ENCODE measurements at places on chromosomes 3 and 15. TPM values are rescaled to one million over a fixed set of nuclear protein-coding genes. Genes with fewer than 3 reads are reported as not detected.

DNA sequence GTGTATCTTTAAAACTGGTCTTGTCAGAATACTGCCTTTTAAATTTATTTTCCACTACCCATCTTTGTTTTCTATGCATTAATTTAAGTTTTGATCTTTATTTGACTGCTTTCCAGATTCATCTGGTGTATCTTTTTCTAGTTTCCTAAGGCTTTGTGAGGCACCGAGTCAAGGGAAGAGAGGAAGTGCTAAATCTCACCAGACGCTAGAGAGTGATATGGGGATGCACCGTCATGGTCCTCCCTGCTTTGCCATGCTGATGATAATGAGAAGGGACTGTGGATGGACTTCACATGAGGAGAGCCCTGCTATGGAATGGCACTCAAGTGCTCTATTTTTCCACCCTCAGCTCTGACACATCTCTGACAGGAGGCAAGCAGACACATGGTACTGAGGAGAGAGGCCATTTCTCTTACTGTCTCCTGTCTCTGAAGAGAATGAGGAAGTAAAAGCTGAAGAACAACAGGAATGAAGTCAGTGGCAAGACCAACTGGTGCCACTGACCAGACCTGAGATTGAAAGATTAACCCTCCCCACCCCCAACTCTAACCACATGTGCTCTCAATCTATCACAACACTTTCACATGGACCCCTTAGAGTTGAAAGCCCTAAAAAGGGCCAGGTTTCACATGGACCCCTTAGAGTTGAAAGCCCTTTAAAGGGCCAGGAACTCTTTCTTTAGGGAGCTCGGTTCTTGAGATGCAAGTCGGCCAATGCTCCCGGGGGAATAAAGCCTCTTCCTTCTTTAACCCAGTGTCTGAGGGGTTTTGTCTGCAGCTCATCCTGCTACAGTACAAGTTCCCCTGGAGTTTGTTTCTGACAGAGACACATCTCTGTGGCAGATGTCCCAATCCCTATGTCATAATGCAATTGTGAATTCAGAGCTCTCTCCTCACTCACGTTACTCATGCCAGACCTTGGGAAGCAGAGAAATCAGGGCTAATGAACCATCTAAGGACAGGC lies at the start of gene IQCF2:
Gene IQCF2, plus strand, starts transcription at position 913 of the 963 bp plus-strand sequence. CDS start 52 bp downstream, outside the sequence.
- DNase-seq, result no peak
- no peaks in the 10 kb centered on the region for H3K4me1 ChIP-seq

- peaks cover 1% of the 10 kb centered on the region for H3K4me1 ChIP-seq
- H3K27me3 ChIP-seq, result no peaks in the 10 kb centered on the region
- no peak for DNase-seq
- H3K27ac ChIP-seq, result no peak overlapping the region
- no peaks in the 10 kb centered on the region for H3K36me3 ChIP-seq
Observed at GRCh38 chr3:67377299-67377698, 277.1 kb downstream of the SUCLG2 start.

- H3K36me3 ChIP-seq, result peaks cover 85% of the 10 kb centered on the region
- H3K4me3 ChIP-seq, result no peak overlapping the region
- H3K27me3 ChIP-seq, result no peaks in the 10 kb centered on the region
- DNase-seq, result no peak
- H3K4me1 ChIP-seq, result peaks cover 24% of the 10 kb centered on the region
Observed at GRCh38 chr15:68190048-68190447, 15.1 kb downstream of the CALML4 start.

DNA sequence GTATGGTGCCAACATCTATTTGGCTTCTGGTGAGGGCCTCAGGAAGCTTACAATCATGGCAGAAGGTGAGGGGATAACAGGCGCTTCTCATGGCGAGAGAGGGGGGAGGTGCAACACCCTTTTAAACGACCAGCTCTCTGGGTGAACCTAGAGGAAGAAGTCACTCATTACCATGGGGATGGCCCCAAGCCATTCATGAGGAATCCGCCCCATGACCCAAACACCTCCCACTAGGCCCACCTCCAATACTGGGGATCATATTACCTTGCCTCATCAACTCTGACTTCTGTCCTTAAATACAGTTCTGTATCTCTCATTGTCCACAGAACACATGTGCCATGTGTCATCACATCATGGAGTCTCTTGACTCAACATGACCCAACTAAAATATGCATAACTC lies 37.5 kb upstream of the CLRN1 start:
- H3K4me3 ChIP-seq, result no peak overlapping the region
- H3K27me3 ChIP-seq, result no peaks in the 10 kb centered on the region
- H3K4me1 ChIP-seq, result no peaks in the 10 kb centered on the region
- H3K27ac ChIP-seq, result no peak overlapping the region

DNA sequence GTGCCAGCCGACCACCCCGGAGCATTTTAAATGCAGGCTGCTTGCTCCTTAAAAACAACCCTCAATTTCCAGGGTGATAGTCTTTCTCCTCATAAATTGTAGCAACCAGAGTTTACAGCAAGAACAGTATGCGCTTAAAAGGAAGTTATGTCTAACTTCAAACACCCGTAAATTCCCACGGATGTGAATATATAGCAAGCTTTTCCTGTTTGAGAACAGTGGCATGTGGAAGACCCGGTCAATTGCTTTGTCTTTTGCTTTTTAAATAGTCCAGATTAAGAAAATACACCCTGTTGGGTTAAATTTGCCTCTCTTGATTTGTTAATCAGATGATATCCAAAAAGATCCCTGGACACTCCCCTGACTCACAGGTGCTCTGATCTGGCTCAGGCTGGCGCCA lies 20.8 kb downstream of the MRPS25 start:
- no peak overlapping the region for H3K27ac ChIP-seq
- DNase-seq, result no peak
- H3K36me3 ChIP-seq, result peaks cover 7% of the 10 kb centered on the region
- H3K4me3 ChIP-seq, result no peak overlapping the region
- H3K27me3 ChIP-seq, result no peaks in the 10 kb centered on the region

- no peak overlapping the region for H3K27ac ChIP-seq
- no peaks in the 10 kb centered on the region for H3K4me1 ChIP-seq
- no peak overlapping the region for H3K4me3 ChIP-seq
- no peak for DNase-seq
Observed at GRCh38 chr15:35061161-35061824, 23.8 kb downstream of the NANOGP8 start.

DNA sequence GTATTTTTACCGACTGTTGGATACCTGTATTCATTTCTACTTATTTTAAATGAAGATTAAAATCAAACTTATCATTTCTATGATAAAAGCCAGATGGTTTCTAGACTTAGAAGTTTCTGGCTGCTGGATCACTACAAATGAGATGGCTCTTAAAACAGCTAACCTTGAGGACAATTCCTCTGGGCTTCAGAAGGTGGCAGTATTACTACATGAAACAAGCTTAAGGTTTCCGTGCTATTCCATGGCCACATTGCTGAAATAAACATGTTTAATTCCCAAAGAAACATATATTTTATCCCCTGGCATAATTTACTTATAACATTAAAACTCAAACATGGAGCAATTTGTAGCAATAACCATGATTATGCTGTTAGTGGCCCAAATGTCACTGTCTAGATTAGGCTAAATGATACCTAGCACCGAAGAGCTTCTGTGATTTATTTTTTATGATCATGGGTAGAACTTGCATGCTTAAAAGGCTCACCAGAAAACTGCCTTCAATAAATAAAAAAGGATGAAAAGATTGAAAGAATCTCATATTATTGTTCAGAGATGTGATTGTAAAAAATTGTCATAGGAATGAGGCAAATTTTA lies 204.0 kb upstream of the NANOGP8 start:
- no peak overlapping the region for H3K27ac ChIP-seq
- no peaks in the 10 kb centered on the region for H3K4me1 ChIP-seq
- no peak overlapping the region for H3K4me3 ChIP-seq

GRCh38 chr3:176794406-176794805 lies 402.9 kb downstream of the TBL1XR1 start:
- no peak overlapping the region for H3K4me3 ChIP-seq
- DNase-seq, result no peak
- H3K4me1 ChIP-seq, result no peaks in the 10 kb centered on the region
- H3K27ac ChIP-seq, result no peak overlapping the region

DNA sequence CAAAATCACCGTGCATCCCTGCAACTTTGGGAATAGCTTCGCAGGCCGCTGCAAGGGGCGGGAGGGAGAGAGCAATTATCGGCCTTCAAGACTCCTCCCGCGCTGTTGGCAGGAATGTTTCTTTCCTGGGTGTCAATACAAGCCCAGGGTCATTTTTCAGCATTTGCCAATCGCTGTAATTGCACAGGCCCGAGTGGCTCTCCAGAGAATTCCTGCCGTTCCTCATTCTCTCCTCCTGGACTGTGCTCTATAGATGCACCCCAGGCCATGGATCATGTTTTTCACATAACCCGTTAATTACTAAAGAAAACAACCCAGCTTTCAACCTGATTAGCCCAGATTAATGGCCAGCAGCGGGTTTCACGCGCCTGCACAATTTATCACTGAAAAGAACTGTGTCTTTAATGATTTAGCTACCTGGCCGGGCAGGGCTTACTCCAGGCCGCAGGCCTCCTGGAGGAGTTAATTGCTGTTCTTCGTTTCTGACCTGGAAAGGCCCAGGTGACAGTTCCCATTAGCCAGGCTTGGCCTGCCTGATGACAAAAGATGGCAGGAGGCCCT lies 144.3 kb downstream of the OPA1 start:
- no peaks in the 10 kb centered on the region for H3K4me1 ChIP-seq
- H3K36me3 ChIP-seq, result no peaks in the 10 kb centered on the region
- no peak overlapping the region for H3K27ac ChIP-seq
- no peak overlapping the region for H3K4me3 ChIP-seq
- DNase-seq, result no peak

DNA sequence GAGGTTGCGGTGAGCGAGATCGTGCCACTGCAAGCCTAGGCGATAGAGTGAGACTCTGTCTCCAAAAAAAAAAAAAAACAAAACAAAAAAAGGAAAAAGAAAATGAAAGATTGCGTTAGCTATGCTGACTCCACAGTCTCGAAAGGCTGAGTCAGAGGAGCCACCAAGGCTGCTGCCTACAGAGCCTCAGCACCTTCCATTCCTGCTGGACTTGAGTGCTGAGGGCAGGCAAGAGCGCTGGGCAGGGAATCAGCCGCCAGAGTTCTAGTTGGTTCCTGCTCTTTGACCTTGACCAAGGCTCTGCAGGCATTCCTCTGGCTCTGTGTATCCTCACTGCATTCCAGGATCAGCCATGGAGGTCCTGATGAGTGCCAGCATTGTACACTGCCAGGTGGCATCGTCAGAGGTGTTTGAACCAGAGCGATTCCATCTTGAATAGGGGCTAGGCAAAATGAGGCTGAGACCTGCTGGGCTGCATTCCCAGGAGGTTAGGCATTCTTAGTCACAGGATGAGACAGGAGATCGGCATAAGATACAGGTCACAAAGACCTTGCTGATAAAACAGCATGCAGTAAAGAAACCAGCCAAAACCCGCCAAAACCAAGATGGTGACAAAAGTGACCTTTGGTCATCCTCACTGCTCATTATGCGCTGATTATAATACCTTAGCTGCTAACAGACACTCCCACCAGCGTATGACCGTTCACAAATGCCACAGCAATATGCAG lies 5.9 kb downstream of the MESP2 start:
- H3K4me3 ChIP-seq, result no peak overlapping the region
- DNase-seq, result no peak
- H3K27me3 ChIP-seq, result no peaks in the 10 kb centered on the region
- no peaks in the 10 kb centered on the region for H3K36me3 ChIP-seq
- no peak overlapping the region for H3K27ac ChIP-seq

GRCh38 chr3:142863010-142863817 lies 25.7 kb downstream of the PCOLCE2 start:
- no peaks in the 10 kb centered on the region for H3K27me3 ChIP-seq
- H3K27ac ChIP-seq, result no peak overlapping the region
- H3K36me3 ChIP-seq, result no peaks in the 10 kb centered on the region
- no peak overlapping the region for H3K4me3 ChIP-seq
- DNase-seq, result no peak

GRCh38 chr3:114327665-114328064 lies 33.8 kb downstream of the TIGIT start:
- H3K4me3 ChIP-seq, result no peak overlapping the region
- no peak for DNase-seq

GRCh38 chr15:42218953-42219592 lies 11.0 kb upstream of the VPS39 start:
- no peak for DNase-seq
- no peak overlapping the region for H3K27ac ChIP-seq
- no peaks in the 10 kb centered on the region for H3K36me3 ChIP-seq
- no peaks in the 10 kb centered on the region for H3K27me3 ChIP-seq

ZNF619 gene
- total RNA-seq, result 4.8 TPM

TLR9 gene
- total RNA-seq, result 0.32 TPM

SH2D7 gene
- not detected for total RNA-seq

GOLGA8B gene
- 21.2 TPM for total RNA-seq

SLC41A3 gene
- 48.2 TPM for total RNA-seq

All from heart right ventricle (tissue), 16 donors.